ENCODE measurements at places on chromosomes 2 and 18.

- DNase-seq: no peak
Measured at GRCh38 chr2:12467303-12467702, 249.4 kb upstream of the TRIB2 start.

- DNase-seq: no peak
Measured at GRCh38 chr18:50861617-50862016, 17.3 kb upstream of the ME2 start.

DNA sequence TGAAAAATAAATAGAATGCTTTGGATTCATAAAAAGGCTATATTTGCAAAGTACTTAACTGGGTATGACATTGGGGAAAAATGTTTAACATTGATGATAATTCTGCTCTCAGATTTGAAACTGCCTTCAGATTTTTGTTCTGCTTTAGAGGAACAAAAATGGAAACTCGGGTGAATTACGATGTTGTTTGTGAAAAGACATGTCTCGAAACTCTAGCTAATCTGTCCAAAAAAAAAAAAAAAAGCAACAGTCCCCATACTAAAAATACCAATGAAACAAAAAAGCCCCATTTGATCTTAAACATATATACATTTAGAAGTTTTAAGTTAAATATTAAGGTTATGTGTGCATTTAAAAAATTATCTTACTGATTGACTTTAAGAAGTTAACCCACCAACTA lies 3.0 kb downstream of the ZDBF2 start:
- DNase-seq: no peak

GRCh38 chr2:192559587-192559986 lies 364.9 kb upstream of the TMEFF2 start:
- no peak for DNase-seq

- DNase-seq: no peak
Measured at GRCh38 chr18:23967321-23968089, 47.0 kb upstream of the TTC39C start.

Data from astrocyte of the cerebellum (primary cell).